Ascending aorta (tissue), 2 donors: ENCODE measurements at places on chromosomes 16 and 17. TPM values are rescaled to one million over a fixed set of nuclear protein-coding genes. Genes with fewer than 3 reads are reported as not detected.

DNA sequence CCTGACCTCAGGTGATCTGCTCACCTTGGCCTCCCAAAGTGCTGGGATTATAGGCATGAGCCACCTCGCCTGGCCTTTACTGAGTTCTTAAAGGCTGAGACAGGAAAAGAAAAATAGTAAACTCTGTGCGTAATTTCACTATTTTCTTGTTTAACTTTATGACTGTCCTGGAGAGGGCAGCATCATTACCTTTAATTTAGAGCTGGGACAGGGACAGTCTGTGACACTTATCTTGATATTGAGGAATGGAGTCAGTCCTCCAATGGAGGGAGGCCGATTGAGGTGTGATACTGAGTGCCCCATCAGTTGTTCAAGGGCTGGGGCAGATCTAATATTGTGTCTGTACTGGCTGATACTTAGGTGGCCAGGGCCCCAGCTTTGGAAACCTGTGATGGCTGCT lies 21.5 kb upstream of the SPN start:
- no peak overlapping the region for H3K27ac ChIP-seq
- H3K27me3 ChIP-seq, result no peaks in the 10 kb centered on the region
- H3K4me3 ChIP-seq, result no peak overlapping the region
- DNase-seq, result no peak
- no peaks in the 10 kb centered on the region for H3K36me3 ChIP-seq

GRCh38 chr16:62036802-62037135 lies 531 bp upstream of the CDH8 start:
- H3K4me1 ChIP-seq, result peaks cover 4% of the 10 kb centered on the region
- H3K27ac ChIP-seq, result no peak overlapping the region
- DNase-seq, result no peak
- peak overlapping the region; percentile 79 for H3K4me3 ChIP-seq
- no peaks in the 10 kb centered on the region for H3K27me3 ChIP-seq

DNA sequence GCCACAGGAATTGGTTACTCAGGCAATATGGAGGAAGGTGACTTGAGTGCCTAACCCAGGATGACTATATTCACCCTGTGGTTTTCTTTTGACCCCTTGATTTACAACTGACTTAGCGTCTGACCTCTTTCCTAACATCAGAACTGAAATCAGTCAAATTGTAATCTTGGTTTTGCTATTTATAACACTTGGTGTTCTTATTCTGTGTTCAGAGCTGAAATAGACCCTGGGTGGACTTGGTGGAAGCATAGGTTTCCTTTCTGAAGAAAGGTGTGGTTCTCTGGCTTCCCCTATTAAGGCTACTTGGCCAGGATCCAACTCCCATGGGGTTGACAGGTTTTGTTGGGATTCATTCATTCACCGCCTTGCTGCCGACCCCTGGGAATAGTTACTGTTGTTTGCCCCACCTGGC lies 80.8 kb downstream of the CLEC16A start:
- H3K36me3 ChIP-seq, result peaks cover 30% of the 10 kb centered on the region
- no peak overlapping the region for H3K4me3 ChIP-seq
- no peaks in the 10 kb centered on the region for H3K4me1 ChIP-seq
- H3K27ac ChIP-seq, result no peak overlapping the region
- H3K27me3 ChIP-seq, result no peaks in the 10 kb centered on the region

DNA sequence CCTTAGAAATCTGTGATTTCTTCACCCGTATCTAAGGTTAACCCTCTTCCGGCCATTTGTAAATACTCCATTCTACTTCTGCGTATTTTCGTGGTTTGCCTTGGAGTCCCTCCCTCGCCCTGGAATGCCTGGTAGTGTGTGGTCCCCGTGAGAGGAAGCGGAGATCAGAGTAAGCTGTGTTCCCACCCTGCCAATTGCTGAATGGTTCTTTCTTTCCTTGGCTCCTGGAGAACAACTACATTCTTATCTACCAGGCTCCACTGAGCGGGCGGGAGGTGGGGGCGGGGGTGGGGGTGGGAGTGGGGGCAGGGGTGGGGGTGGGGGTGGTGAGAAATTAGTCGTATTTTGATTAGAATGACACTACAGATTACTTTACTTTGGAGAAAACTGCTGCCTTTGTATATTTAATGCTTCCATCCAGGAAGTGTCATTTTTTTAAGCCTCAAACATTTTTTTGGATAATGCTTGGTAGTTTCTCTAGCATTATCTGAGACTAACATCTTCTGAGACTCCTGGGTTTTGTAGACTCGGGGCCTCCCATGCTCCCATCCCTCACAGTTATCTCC lies 20.9 kb upstream of the FASN start:
- no peaks in the 10 kb centered on the region for H3K27me3 ChIP-seq
- no peaks in the 10 kb centered on the region for H3K4me1 ChIP-seq
- H3K36me3 ChIP-seq, result peaks cover 4% of the 10 kb centered on the region
- H3K4me3 ChIP-seq, result no peak overlapping the region

GRCh38 chr16:75231570-75231969 lies 12.8 kb downstream of the CTRB1 start:
- no peak overlapping the region for H3K27ac ChIP-seq
- H3K4me1 ChIP-seq, result peaks cover 15% of the 10 kb centered on the region
- H3K4me3 ChIP-seq, result no peak overlapping the region
- no peak for DNase-seq
- no peaks in the 10 kb centered on the region for H3K27me3 ChIP-seq
- peaks cover 74% of the 10 kb centered on the region for H3K36me3 ChIP-seq

DNA sequence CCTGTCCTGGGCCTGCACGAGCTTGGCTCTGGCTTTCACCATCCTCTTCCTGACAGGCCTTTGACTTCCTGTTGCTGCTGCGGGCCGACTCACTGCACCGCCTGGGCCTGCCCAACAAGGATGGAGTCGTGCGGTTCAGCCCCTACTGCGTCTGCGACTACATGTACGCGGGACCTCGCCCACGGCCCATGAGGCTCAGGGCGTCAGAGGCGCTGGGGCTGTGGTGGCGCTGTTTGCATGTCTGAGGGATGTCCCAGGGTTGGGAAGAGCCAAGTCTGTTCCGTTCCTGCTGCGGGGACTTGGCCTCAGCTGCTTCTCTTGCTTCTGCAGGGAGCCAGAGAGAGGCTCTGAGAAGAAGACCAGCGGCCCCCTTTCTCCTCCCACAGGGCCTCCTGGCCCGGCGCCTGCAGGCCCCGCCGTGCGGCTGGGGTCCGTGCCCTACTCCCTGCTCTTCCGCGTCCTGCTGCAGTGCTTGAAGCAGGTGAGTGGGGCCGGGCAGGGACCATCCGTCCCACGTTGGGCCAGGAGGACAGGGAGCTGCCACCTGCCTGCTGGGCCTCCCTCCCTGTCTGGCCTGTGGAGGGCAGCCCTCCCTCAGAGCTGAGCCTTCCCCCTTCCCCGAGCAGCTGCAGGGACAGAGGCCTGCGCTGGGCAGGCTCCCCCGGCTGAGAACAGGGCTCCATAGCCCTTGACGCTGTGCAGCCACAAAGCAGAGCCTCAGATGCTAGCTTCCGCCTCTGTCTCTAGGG lies 23.8 kb downstream of the TSC2 start:
- H3K4me3 ChIP-seq, result no peak overlapping the region
- H3K36me3 ChIP-seq, result peaks cover 69% of the 10 kb centered on the region
- H3K27ac ChIP-seq, result no peak overlapping the region
- DNase-seq, result no peak

DNA sequence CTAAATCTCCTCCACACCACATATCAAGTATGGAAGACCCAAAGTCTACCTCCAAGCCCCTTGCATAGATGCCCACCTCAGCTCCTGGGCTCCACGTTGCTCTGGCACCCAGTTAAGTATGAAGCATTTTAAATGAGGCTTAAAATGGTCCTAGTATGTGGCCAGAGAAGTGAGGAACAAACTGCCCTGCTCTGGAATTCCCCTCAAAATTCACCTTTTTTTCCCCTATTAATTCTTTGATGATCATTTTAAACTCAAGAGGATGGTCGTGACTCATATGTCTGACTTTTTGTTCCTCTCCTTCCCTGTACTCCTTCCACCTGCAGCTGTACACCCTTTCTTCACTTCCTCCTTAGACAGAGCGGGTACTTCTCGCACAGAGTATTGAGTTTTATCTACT lies 234.5 kb upstream of the MYOCD start:
- no peak overlapping the region for H3K27ac ChIP-seq
- H3K27me3 ChIP-seq, result no peaks in the 10 kb centered on the region
- no peaks in the 10 kb centered on the region for H3K36me3 ChIP-seq
- no peak for DNase-seq
- H3K4me1 ChIP-seq, result no peaks in the 10 kb centered on the region

Gene G6PC1
- not detected for total RNA-seq

Gene KLHL10
- not detected for total RNA-seq
